NCI-H69 (cell line): ENCODE measurements at places on chromosomes 16 and 17.

DNA sequence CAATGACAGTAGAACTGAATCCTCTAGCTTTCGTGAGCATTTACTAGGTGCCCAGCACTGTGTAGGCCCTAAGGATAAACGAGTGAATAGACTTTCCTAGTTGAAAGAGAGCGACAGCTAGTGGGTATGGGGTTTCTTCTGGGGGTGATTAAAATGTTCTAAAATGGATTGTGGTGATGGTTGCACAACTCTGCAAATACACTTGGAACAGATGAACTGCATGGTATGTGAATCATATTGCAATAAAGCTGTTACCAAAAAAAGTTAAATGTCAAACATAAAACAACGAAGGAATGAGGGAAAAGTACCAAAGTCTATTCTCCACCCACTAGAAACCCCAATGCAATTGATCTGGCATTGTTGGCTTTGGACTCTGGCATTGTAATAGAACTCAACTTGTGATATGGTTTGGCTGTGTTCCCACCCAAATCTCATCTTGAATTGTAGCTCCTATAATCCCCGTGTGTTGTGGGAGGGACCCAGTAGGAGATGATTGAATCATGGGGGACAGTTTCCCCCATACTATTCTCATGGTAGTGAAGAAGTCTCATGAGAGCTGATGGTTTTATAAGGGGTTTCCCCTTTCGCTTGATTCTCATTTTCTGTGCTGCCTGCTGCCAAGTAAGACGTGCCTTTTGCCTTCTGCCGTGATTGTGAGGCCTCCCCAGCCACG lies 70.5 kb downstream of the MARF1 start:
- no peak for DNase-seq

DNA sequence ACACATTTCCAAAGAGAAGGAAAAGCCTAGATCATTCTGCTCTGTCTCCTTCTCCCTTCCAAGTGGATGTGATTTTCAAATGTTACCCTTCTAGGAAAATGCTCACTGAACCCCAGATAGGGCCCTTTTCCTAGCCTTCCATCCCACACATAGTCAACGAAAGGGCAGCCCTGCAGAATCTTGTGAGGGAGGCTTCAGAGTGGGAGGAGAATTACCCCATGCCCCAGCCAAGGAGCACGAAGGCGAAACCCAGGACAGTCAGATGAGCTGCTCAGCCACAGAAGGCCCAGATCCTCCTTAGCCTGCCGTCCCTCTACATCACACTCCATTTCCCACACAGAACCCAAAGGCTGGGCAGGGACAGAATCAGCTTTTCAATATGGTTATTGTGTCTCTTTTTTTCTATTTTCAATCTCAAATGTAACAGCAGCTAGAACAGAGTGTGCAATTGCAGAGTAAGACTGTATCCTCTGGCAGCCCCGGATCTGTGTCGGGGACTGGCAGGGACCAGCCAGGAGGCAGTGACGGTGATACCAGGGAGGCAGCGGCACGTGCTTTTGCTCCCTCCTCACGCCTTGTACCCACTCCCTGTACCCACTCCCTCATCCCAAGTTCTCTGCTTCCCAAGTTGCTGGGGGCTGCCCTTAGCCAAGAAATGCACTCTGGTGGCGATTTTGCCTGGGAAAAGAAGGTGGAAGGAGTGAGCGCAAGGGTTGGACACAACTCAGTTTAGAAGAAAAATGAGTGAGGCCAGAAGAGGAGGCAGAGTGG lies 3.7 kb upstream of the SDK2 start:
- DNase-seq, result no peak

DNA sequence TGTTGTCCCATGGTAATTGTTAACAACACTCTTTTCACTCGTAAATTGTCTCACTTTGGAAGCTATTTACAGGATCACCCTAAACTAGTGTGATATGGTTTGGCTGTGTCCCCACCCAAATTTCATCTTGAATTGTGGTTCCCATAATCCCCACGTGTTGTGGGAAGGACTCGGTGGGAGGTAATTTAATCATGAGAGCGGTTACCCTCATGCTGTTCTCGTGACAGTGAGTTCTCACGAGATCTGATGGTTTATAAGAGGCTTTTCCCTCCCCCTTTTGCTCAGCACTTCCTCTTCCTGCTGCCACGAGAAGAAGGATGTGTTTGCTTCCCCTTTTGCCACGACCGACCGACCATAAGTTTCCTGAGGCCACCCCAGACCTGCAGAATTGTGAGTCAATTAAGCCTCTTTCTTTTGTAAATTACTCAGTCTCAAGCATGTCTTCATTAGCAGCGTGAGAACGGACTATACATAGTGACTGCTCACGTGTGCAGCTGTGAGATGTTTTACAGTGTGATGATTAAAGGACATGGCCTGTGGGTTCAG lies 34.4 kb downstream of the DNAH3 start:
- no peak for DNase-seq

- no peak for DNase-seq
Observed at GRCh38 chr16:35198223-35199199, 1739.1 kb downstream of the TP53TG3F start.

DNA sequence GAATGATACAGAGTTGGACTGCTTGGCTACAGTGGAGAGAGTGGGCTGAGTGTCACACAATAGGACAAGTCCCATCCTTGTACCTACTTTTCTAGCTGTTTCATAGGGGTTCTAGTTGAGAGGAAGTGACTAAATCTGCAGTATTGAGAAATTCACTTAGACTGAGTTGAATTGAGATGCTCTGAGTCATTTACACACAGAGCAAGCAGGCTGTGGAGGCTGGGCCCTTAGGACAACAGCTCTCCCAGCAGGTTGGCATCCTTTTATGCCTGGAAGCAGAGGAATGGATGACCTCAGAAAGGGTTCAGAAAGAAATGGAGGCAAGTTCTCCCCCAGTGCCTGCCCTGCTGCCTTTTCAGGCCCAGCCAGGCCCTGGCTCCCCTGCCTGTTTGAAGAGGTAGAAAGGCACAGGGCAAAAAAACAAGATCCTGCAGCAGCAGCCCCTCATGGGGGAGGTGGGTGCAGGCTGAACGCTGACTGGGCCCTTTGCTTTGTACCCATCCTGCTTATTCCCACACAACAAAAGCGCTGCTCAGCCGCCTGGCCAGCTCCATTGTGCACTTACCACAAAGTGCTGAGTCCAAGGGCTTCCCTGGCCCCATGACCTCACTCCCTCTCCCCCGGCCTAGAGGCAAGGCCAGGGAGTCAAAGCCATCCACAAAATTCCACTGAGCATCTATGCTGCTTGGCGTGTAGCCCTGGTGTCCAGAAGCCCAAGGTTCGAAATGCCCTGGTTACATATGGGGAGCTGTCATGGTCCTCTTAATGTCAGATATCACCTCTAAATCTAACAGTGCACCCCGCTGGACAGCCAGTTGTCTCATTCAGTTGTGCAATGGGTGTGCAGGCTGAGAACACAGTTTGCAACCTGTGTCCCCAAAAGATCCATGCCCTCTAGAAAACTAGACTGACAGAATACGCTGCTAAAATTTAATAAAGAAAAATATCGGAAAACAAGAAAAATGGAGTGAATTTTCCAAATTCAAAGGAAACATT lies 5.4 kb upstream of the CRYBA1 start:
- peak; percentile 50 for DNase-seq

DNA sequence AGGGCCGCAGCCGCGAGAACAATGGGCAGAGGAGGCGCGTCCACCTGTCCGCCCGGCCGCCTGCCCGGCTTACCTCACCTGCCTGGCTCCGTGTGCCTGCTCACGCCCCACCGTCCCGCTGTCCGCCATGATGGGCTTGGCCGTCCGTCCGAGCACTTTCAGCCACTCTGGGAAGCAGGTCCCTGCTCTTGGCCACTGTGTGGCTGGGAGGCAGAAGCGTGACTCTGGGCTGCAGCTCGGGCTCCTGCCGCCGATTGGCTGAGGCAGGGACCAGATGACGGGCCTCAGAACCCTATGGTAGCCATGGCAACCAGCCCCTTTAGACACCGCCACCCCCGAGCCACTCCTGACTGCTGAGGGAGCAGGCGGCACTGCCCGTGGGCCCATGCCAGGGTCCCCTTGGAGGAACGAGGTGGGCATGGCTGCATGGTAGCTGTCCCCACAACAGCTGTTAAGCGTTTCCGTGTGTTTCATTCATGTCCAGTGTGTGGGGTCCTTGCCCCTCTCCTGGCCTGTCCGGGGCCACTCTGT lies 8.9 kb upstream of the AXIN1 start:
- DNase-seq, result peak; percentile 60

DNA sequence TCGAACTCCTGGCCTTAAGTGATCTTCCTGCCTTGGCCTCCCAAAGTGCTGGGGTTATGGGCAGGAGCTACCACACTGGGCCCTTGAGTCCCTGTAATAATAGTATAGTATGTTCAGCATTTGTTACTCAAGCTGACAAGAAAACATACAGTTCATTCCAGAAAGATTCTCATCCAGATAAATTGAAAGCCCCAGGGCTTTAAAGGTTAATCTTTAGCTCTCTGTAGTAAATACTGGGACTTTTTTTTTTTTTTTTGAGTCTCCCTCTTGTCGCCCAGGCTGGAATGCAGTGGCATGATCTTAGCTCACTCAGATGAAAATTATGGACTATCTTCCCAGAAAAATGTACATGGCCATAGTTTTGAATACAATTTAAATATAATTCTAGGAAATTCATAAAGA lies 11.0 kb downstream of the BRCA1 start:
- DNase-seq, result no peak

DNA sequence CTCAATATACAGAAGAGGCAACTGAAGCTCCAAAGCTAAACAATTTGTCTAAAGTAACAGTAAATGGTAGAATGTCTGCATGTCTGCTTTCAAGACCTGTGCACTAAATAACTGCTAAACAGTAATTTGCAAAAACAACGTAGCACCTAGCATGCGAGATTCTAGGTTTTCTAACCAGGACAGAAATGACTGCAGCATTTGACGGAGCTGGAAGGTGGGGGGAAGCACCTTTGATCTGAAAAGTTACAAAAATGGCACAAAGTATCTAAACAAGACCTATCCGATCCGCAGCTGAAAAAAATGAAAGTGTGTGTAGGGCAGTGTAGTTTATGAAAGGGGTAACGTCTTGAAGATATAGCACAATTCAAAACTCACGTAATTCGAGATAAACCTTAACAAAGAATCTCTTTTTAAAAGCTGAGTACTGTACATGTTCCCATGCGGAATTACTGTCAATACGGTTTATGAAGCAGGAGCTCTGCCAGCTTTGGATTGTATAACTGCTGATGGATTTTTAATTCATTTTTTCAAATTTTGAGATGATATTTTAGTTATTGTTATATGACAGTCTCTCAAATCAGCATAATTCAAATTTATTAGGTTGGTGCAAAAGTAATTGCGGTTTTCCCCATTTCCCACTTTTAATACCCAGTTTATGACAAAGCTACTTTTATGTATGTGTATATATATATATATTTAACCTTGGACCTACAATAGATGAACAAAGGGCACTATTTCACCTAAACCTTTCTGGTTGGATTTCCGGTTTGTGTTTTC lies 1.2 kb upstream of the WIPI1 start:
- no peak for DNase-seq

DNA sequence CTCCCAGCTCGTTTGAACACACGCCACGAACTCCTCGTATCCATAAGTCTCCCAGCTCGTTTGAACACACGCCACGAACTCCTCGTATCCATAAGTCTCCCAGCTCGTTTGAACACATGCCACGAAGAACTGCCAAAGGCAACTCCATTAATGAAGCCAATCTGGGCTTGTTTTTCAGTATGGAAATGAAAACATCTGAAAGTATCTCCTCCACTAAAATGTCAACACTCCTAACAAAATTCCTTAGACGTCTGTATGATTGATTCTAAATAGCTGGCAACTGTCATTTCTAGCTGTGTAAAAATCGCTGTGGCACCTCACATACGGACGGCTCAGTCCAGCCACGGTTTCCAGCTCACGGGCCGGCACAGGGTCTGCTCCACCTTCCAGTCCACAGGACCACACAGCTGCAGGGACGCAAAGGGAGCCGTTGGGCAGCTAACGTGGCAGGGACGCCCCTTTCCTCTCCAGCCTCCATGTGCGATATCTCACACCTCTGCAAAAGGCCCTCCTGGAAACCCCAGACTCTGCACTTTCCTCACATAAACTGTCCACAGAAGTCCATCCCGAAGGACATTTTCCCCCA lies 67.1 kb upstream of the METRNL start:
- no peak for DNase-seq

GRCh38 chr17:41332239-41332638 lies 16.7 kb upstream of the KRTAP17-1 start:
- DNase-seq, result no peak

DNA sequence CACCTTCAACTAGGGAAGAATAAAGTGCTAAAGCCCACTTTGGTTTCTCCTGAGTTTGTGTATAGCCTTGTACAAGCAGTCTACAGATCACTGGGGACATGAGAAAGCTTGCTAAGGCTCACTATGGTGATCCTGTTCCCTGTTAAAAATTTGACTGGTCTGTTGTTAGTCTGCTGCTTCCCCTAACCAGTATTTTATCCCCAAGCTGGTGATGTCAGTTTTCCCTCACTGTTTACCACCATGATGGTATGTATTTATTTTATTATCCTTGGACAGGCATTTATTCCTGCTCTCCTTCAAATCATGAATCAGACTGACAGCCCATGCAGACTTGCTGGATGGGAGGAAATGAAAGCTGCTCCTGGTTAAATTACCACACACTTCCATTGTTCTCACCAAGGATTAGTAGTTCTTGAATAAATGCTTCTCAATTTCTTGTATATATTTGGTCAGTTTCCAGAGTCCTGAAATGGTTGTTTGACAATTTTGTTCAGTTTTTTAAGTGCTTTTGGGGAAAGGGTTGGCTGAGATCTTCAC lies 99.6 kb downstream of the CA4 start:
- no peak for DNase-seq

DNA sequence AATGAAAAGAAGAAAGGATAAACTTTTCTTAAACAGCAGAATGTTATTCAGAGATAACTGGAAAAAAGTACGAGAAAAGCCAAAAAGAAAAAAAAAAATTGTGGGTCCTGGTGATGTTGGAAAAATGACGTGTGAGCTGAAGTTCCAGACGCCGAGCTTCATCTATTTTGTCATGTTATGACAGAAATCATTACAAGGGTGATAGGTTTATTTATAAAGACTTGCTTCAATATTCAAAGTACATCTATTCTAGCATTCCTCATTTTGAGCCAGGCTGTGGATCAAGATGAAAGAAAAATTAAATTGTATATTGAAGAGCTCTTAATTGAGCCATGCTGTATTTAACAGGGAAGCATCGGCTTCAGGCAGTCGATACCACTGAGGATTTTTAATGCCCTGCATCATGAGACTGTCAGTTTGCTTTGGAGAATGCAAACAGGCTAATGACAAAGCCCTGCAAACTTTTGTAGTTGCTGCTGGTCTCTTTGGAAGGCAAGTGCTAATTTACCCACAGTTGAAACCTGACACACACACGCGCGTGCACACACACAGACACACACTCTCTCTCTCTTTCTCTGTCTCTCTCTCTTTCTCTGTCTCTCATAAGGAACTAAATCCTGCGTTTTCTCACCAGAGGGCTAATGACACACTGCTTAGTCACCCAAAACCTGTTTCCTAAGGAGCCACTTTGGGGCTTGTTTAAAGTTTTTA lies 110.7 kb downstream of the WWOX start:
- peak; percentile 63 for DNase-seq
